ENCODE measurements at places on chromosomes 13 and 19.

GRCh38 chr19:57747472-57747807, 825 bp downstream of the ZNF776 start:
- DNase-seq, result no peak

DNA sequence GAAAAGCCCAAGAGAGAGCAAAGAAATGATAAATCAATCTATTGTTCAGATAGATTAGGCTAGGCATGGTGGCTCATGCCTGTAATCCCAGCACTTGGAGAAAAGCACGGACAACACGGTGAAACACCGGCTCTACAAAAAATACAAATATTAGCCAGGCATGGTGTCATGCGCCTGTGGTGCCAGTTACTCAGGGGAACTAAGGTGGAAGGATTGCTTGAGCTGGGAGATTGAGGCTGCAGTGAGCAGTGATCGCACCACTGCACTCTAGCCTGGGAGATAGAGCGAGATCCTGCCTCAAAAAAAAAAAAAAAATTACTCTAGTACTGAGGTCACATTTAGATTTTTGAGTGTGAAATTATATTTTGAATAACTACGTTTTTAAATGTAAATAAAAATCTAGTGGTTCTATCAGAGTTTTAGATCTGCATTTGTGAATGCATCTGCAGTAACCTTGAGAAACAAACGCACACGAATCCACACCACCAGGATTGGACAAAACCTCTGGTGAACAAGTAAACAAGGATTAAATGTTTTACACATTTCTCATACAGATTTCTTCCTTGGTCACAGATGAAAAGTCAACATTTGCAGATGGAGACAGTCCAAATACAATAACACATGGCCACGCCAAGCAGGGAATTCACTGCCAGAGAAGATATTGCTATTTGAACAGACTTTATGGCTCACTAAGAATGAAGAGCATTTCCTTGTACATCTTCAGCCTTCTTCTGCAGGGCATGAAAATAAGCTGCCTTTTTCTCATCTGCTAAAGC, 917.6 kb downstream of the PCDH9 start:
- no peak for DNase-seq

DNA sequence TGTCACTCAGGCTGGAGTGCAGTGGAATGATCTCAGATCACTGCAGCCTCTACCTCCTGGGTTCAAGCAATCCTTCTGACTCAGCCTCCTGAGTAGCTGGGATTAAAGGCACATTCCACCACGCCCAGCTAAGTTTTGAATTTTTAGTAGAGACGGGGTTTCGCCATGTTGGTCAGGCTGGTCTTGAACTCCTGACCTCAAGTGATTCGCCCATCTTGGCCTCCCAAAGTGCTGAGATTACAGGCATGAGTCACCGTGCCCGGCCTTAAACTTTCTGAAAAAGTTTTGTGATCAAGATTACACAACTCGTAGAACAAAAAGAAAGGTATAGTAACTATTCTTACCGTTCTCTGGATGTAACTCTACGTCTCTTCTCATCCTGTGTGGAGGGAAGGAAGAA, 21.2 kb downstream of the DNMT1 start:
- no peak for DNase-seq

DNA sequence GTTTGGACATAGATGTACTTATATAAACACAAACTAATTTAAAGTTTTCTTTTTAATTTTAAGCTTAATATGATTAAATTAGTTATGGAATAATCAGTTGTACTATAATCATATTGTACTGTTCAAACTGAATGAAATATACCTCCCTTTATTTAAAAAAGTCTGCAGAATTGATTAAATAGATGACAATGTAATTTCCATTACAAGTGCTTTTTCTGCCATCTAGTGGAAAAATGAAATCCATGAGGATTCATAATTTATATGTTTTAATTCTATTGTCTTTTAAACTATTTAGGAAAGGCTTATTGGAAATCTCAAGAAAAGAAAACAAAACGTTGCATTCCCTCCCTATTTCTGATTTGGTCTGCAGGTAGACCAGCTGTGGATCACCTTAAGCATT, 30.9 kb downstream of the MZT1 start:
- no peak for DNase-seq

DNA sequence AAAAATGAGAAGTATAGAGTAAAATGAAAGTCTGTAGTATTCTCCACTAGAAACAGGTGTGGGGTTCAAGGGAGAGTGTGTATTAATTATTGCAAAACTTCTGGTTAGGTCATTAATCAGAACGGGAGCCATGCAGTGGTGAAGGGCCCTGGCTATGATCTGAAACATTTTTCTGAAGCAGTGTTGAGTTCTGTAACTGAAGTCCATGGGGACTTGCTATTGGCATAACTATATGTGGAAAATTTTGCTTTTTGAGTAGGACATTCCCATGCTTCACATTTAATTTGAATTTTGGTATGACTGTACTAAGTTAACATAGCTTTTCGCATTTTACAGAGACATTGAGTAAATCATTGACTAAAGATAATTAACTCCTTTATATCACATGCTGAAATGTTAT, 67.5 kb downstream of the LRCH1 start:
- DNase-seq, result no peak

GRCh38 chr19:38720559-38721236, 23.6 kb downstream of the CAPN12 start:
- no peak for DNase-seq

DNA sequence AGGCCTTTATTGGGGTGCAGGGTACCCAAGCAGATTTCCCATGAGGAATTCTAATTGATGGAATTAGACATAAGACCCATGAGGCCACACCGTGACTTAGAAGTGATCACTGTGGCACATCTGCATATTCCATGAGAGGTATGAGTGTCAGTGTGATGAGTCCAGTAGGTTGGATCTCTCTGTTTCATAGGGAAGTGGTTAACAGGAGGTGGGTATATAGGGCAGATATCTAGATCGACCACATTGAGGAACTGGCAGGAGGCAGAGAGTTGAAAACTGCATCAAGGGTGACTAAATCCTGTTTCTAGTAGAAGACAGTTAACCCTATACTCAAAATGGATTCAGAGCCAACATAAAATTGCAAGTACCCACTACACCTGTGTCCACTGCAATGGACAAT, 68.6 kb upstream of the MIR17HG start:
- DNase-seq, result no peak

- no peak for DNase-seq
Observed at GRCh38 chr19:11496391-11497163, 9.1 kb downstream of the ZNF653 start.

GRCh38 chr13:100957741-100958140, 283.1 kb upstream of the TMTC4 start:
- no peak for DNase-seq

DNA sequence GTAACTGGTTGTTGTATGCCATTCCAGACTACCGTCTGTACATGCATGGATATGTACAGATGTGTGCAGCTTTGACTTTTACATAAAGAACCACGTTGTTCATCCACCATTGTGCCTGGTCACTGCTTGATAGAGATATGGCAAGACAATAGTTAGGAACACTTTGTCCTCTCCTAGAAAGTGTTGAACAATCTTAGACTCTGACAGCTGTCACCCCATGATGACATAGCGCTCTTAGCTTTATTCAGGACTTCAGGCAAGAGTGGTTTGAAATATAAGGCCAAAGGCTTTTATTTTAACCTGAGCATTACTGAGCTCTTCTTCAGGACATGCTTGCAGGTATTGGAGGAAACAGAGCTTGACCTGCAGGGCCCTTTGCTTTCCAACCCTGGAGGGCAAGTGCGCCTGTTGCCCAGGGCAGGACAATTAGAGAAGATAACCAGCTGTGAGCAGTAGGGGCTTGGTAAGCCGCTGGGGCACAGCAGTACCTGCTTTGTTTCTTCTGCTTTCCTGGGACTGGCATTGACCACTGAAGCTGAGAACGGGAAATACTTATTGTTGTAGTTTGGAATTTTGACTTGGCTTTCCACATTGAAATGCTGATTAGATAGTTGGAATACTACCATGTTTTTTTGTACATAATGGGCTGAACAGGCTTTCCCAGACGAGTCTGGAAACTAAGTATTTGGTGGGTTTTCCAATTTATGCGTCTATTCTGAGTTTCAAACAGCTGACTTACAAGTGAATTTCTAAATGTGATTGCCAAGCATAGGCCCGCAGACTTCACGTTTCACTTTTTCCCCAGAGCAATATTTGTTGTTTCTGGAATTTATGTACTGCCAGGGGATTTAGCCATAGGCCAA, 51.1 kb downstream of the GARRE1 start:
- DNase-seq, result no peak

- DNase-seq, result no peak
Observed at GRCh38 chr19:38351865-38352395, 16.3 kb downstream of the CATSPERG start.

DNA sequence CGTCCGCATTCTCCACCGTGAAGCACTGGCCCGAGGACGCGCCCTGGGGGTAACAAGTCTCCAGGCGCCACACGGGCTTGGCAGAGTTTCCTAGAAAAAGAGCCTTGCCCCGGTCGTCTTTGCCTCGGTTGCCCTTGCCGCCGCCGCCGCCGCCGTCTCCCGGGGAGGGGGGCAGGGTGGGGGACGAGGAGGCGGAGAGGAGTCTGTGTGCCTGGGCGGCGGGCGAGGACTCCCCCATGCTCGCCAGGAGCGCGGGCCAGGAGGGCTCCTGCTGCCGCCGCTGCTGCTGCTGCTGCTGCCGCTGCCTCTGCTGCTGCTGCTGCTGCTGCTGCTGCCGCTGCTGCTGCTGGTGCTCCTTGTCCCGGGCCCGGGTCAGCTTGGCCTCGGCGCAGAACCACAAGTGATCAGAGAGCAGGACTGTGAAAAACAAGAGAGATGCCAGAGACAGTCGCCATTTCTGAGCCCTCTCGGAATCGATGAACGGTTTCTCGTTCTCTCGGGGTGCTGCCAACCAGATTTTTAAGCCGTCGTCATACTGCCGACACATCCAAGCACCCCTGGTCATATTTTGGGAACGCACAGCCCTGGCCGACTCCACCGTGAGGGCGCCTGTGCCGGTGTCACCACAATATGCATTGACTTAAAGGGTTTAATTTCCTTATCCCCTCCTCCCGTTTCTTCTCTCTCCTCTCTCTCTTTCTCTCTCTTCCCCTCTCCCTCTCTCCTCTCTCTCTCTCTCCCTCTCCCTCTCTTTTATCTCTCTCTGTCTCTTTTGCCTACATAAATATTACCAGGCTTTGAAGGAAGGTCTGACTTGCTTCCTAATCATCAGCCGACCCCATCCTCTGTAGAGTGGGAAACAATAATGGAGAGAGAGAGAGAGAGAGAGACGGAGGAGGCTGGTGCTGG, 349.1 kb downstream of the LIG4 start:
- DNase-seq, result no peak

- DNase-seq, result no peak
Observed at GRCh38 chr19:29499261-29499920, 26.4 kb upstream of the VSTM2B start.

GRCh38 chr13:112165712-112166111, 98.8 kb downstream of the SOX1 start:
- no peak for DNase-seq

- DNase-seq, result no peak
Observed at GRCh38 chr19:22832031-22832762, at the start of gene ZNF723. ZNF723 (plus strand) TSS chr19:22832291; CDS start chr19:22832380, 89 bp downstream.

- no peak for DNase-seq
Observed at GRCh38 chr19:48959341-48960239, 4.9 kb downstream of the BAX start.

- no peak for DNase-seq
Observed at GRCh38 chr19:45179072-45179891, 698 bp downstream of the BLOC1S3 start.

DNA sequence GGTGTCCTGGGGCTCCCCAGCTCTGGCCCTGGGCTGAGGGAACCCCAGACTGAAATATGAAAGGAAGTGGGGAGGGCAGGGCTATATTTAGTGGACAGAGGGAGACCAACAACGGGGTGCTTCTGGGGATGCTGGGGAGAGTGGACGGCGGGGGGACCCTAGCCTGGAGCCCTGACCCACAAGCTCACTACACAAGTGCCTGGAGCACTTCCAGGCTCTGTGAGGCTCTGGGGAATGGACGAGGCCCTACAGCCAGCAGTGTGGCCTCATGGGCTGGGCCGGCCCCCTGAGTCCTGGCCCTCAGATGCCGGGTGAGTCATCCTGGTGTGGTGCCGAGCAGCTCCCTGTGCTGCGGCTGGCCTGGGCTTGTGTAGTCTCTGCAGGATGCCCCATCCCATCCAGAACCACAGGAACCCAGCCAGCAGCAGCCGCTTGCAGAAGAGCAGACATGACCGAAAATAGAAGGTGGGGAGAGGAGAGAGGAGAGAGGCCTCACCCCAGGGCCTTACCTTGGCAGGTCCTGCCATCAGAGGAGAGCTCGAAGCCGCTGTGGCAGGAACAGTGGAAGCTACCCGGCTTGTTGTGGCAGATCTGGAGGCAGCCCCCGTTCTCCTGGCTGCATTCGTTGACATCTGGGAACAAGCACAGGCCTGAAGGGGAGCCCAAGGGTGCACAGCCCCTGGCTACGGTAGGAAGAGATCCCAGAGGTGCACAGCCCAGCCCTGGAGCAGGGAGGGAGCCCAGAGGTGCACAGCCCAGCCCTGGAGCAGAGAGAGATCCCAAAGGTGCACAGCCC, 26.1 kb downstream of the GAS6 start:
- no peak for DNase-seq
